ENCODE measurements at places on chromosomes 4 and X. TPM values are rescaled to one million over a fixed set of nuclear protein-coding genes. Genes with fewer than 3 reads are reported as not detected.

Gene CSAG3
- not detected for total RNA-seq

Gene EDNRA
- total RNA-seq: not detected

Gene HTN3
- not detected for total RNA-seq

Gene RBM3
- 393 TPM for total RNA-seq

Gene ANXA3
- 36.1 TPM for total RNA-seq

Gene SPP1
- not detected for total RNA-seq

Gene ZNF157
- not detected for total RNA-seq

Gene SYTL4
- total RNA-seq: 16.8 TPM

DNA sequence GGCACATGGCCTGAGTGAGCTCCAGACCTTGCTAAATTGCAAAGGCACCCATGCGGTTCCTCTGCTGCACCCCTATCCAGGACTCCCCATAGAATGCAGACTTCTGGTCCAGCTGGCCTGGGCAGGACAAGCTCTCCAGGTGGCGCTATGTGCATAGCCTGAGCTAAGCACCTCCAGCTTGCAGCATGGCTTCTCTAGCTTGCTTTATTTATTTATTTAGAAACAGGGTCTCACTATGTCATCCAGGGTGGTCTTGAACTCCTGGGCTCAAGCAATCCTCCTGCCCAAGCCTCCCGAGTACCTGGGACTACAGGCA is 5.5 kb upstream of the WFS1 start:
- DNase-seq: peak; percentile 79

DNA sequence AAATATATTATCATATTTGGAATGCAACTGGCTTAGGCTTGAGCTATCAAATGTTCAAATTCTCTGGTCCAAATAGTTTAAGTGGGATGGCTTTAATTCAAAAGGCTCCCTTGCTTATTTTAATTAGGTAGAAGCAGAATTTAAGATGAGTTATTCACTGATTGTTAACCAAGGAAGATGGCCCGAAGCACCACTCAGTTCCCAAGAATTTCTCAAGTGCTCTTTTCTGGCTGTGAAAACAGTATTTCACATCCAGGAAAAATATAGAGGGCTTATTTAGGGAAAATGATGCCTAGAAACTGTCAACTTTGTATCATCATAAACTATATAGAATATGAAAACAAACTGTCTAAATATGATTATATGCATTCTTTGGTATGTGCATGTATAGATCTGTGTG is 246.5 kb upstream of the SFRP2 start:
- no peak for DNase-seq

DNA sequence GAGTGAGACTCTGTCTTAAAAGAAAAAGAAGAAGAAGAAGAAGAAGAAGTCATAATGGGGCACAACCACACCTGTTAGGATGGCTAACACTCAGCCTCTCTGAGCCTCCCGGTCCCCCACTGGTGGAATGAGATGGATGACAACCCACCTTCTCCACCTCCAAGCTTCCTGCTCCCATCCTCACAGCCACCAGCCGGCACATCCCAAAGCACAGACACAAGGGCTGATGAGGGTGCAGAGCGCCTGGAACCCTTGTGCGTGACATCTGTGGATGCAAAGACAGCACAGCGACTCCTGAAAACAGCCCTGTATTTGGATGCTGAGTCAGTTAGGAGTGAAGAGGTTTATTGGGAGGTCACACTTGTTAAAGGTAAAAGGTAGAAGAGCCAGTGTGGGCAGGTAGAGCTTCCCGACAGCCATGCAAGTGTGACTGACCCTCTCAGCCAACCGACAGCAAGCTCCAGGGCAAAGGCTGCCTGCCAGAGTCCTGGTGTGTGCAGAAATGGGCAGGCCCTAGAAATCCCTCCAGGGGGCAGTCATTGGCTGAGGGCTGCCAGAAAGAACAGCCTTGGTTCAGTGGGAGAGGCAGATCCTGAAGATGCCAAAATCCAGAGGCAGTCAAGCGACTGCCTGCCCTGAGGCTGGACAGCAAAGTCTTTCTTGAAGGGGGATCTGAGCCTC is 26.6 kb upstream of the MAN2B2 start:
- peak; percentile 2 for DNase-seq

GRCh38 chr4:124321364-124321763 is 391.2 kb downstream of the ANKRD50 start:
- no peak for DNase-seq

- DNase-seq: no peak
These were observed 137.6 kb downstream of the NPNT start for GRCh38 chr4:106032851-106033286.

DNA sequence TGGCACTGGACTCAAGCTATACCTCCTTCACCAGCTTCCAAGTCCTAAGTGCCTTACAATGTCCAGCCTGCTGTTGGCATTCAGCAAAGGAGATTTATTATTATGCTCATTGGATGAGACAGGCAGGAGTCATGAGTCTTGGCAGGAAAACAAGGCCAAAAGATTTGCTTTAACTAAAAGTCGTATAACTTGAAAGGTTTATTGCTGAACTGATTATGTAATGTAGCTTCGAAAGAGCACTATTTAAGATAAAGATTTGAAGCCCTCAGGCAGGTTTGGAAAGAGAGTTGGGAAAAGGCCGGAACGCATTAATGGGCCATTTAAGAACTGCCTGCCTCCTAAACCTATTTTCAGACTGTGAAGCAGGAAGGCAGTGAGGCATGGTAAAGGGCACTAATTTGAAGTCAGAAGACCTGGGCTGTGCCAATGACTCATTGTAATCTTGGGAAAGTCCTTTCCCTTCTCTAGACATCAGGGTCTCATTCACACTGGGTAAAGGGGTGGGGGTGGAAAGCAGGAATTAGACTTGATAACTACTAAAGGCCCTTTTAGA is 280.5 kb upstream of the EDA2R start:
- DNase-seq: no peak

GRCh38 chr4:1176398-1177273 is 4.3 kb upstream of the SPON2 start:
- DNase-seq: no peak

GRCh38 chr4:100289530-100289888 is 99.2 kb upstream of the DDIT4L start:
- DNase-seq: no peak

GRCh38 chr4:143531380-143531779 is 17.9 kb downstream of the SMARCA5 start:
- peak; percentile 45 for DNase-seq

GRCh38 chr4:185774845-185775680 is 36.9 kb downstream of the SORBS2 start:
- no peak for DNase-seq

DNA sequence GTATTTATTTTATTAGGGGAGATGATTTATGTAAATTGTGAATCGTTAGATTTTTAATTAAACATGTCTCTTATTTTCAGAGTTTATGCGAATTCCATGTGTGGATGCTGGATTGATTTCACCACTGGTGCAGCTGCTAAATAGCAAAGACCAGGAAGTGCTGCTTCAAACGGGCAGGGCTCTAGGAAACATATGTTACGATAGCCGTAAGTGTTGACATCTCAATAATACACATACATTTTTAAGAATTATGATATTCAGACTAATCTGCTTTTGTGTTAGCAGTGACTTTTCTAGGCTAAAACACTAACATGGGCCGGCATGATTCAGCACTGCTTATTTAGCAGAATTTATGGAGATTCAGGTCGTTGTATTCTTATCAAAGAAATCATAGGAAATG is 91.2 kb downstream of the RAP1GDS1 start:
- DNase-seq: peak; percentile 12

DNA sequence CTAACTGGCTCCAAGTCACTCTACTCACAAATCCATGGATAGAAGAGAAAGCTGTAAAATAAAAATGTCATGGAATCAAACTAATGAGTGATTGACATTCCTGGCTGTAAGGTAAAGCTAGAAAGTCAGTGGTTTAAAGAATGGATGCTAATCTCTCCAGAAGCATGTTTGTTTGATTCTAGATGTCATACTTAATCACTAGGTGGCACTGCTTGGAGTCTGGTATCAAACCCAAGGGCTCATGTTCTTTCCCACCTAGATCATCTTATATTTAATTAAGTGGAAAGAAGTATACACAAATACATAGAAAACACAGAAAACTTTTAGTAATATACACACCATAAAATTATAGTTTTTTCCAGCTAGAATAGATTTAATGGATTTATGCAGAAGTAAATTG is 2666.6 kb downstream of the PCDH7 start:
- DNase-seq: no peak

GRCh38 chr4:84479663-84480062 is 19.4 kb downstream of the NKX6-1 start:
- no peak for DNase-seq

DNA sequence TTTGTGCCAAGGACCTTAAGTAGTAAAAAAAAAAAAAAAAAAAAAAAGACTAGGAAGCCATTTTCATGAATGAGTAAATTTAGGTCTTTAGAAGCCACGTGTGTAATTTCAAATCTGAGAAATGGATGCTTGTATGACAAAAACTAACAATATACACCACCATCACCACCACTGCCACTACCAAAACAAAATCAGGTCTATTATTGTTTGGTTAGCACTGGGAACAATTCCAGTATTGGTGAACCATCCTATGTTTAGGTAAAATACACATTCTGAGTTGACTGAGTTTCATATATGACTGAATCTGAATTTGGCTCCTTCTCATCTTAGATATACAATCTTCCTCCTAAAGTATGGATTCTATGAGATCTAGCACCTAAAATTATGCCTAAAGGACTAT is 8.8 kb upstream of the TMSB4X start:
- DNase-seq: no peak

DNA sequence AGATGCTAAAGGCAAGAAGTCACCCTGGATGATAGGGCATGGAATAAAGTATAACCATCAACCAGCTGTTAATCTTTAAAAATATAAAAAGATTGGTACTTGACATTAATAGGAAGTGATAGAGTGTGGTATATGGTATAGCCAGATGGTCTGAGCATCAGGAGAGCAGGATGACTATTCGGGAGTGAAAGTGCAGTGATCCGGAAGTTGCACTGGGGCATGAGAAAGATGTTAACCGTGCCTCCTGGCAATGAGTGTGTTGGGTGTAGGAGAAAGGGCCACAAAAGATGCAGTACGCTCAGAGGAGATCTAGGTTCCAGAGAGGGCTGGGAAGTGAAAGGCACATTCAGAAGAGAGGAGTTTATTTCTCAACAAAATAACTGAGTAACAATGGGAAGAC is 65.0 kb downstream of the TSPAN7 start:
- DNase-seq: no peak

GRCh38 chr4:37999000-37999716 is 39.0 kb downstream of the PTTG2 start:
- DNase-seq: no peak

DNA sequence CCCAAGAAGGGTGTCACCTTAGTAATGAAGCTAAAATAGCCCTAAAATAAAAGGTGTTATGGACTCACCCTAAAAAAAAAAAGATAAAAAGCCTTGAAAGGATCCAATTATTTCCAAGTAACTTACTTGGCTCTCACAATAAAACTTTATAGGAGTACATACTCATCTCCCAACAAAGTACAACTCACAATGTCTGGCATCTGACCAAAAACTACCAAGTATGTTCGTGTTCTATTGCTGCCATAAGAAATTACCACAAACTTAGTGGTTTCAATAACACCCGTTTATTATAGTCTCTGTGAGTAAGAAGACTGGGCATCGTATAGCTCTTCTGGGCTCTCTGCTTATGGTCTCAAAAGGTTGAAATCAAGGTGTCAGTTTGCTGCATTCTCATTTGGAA is 51.0 kb downstream of the BEX1 start:
- no peak for DNase-seq

DNA sequence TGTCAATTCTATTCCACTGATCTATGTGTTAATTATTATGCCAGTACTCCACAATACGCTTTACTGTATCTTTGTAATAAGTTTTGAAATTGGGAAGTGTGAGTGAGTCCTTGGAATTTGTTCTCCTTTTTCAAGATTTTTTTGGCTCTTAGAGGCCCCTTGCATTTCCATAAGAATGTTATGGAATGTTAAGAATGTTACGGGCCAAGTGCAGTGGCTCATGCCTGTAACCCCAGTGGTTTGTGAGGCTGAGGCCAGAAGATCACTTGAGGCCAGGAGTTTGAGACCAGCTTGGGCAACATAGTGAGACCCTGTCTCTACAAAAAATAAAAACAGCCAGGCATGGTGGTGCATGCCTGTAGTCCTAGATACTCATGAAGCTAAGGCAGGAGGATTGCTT is 167.6 kb upstream of the CXorf66 start:
- DNase-seq: no peak

GRCh38 chr4:98237204-98237603 is 24.0 kb upstream of the RAP1GDS1 start:
- DNase-seq: no peak

DNA sequence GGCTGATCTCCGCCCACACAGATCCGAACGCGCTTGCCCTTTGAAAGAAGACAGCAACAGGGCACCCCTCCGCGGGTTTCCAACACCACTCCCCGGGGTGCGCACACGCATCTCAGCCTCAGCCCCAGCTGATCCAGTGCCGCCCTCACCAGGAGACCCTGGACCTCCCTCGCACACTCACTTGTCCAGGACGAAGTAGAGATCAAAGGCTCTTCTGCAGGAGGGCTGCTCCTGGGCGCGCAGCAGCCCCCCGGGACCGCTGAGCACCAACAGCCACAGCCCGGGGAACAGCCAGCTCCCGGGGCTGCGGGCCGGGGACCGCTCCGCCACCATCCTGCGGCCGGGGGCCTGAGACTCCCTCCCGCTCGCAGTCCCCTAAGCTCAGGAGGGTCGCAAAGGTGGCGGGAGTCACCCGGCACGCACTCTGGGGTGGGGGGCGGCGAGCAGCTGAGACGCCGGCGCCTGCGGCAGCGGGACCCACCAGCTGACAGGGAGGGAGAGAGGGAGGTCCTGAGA is 743 bp downstream of the ANTXR2 start:
- DNase-seq: peak; percentile 36

DNA sequence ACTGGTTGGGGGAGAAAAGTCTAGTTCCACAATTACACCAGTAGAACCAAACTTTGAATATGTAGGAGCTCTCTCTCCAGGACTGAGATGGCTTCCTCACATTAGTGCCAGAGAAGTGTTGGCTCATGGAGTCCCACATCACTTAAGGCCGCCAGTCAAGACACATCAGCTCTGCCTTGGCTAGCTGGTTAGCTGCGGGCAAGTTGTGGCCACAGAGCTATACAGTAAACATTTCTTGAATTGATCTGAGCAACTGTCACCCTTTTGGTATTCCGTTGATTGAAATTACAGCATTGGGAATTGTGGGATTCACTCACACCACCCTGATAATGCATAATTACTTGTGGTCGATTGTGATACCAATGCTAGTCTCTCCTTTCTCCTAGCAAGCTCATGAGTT is 76.2 kb downstream of the LNX1 start:
- DNase-seq: no peak

GRCh38 chr4:14679906-14680305 is 322.4 kb upstream of the CPEB2 start:
- no peak for DNase-seq

GRCh38 chrX:22674932-22675331 is 324.8 kb upstream of the DDX53 start:
- no peak for DNase-seq

DNA sequence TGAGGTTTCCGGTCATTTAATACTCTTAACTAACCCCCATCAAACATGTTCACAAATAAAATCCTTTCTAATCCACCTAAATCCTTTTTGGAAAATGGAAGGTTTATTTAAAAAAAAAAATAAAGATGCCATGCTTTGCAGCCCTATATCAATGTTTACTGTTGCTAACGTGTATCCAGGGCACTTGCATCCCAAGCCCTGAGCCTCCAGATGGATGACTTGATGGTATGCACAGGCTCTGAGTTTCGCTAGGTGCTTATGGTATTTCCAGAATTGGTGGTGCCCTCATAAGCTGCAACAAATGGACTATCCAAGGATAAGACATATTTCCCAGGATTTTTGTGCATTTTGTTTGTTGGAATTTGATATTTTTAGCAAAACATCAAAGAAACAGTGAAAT is 257.7 kb downstream of the PRDM5 start:
- DNase-seq: no peak

All from dermis microvascular lymphatic vessel endothelial cell (primary cell).